ENCODE measurements at places on chromosomes 12 and 14. TPM values are rescaled to one million over a fixed set of nuclear protein-coding genes. Genes with fewer than 3 reads are reported as not detected.
A peak's percentile ranks its signal among the peaks of the same experiment; 100 is the strongest.

GRCh38 chr12:94649349-94650142 lies 811 bp downstream of the TMCC3 start:
- peak; percentile 4 for DNase-seq

DNA sequence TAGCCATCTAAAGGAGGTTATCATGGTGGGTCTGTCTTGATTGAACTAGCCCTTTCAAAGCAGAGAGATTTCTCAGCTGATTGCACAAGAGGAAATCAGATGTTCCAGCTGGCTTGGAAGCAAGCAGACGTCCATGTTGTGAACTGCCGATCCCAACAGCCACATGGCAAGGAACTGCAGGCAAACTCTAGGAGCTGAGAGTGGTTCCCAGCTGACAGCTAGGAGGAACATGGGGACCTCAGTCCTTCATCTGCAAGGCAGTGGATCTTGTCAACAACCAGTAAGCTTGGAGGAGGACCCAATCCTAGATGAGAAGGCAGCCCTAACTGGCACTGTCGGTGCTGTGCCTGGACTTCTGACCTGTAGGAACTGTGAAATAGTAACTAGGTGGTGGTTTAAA lies 7.7 kb downstream of the ACVR1B start:
- DNase-seq: peak; percentile 41

The EIF2S3B gene
- 6.8 TPM for total RNA-seq

The CLEC4C gene
- total RNA-seq: not detected

DNA sequence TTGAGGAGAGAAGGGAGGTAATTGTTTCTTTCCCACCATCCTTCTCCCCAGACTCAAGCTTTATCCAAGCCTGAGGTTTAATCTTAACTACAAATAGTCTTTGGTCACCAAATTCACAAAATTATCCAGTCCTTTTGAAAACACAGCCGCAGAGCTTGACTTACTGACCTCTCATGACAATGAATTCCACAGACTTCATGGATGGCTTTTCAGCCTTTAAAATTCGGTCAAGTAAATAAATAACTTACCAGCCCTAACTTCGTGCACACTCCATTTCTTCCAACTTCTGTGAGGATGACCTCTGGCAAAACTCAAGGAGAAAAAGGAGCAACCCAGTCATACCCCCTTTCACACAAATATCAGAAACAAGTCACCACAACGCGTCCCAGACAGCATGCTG lies 137.0 kb upstream of the CDKN3 start:
- no peak for DNase-seq

DNA sequence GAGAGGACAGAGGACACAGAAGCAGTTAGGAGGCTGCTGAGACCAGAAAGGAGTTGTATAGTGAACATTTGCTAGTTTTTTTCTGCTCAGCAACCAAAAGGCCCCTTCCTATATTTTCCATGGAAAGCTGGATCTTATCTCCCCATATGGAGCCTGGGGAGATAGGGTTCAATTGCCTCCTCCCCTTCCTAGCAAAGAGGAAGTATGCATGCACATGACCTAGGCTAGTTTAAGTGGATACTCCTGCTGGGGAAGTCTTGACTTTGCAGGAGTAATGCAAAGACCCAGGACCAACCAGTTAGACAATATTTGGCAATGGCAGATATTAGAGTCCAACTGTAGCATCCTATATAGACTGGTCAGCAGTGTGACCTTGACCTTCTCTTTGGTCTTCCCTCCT lies 15.1 kb downstream of the CHD8 start:
- no peak for DNase-seq

The DPPA3 gene
- not detected for total RNA-seq

- no peak for DNase-seq
These were observed 202.5 kb downstream of the CALM1 start for GRCh38 chr14:90599339-90599738.

- peak; percentile 29 for DNase-seq
These were observed 174.5 kb downstream of the TTC7B start for GRCh38 chr14:90641615-90642243.

The SLCO1B3 gene
- total RNA-seq: not detected

- DNase-seq: no peak
These were observed 78.1 kb downstream of the KIF26A start for GRCh38 chr14:104216457-104216856.

The LRRIQ1 gene
- 0.28 TPM for total RNA-seq
